Smooth muscle cell of the umbilical artery (primary cell): ENCODE measurements at places on chromosomes 16 and 17. TPM values are rescaled to one million over a fixed set of nuclear protein-coding genes. Genes with fewer than 3 reads are reported as not detected.

RAPGEFL1 gene
- 1.8 and 3.0 TPM in 2 replicates for total RNA-seq

METTL9 gene
- total RNA-seq: 177 and 203 TPM in 2 replicates

KRTAP9-8 gene
- total RNA-seq: not detected in 2 replicates

NPIPA8 gene
- 18.5 TPM in 1 of 2 replicates, not detected in the other for total RNA-seq

CD300E gene
- total RNA-seq: not detected in 2 replicates

ASPHD1 gene
- total RNA-seq: 8.0 and 12.5 TPM in 2 replicates

ELOB gene
- total RNA-seq: 124 and 257 TPM in 2 replicates

CCR7 gene
- not detected in 2 replicates for total RNA-seq

P2RX5 gene
- total RNA-seq: 2.5 and 2.7 TPM in 2 replicates

FOXF1 gene
- total RNA-seq: 4.8 and 6.4 TPM in 2 replicates

ABCC12 gene
- total RNA-seq: not detected in 2 replicates

HEATR9 gene
- total RNA-seq: not detected in 2 replicates

MYH13 gene
- under 0.01 and 0.05 TPM in 2 replicates for total RNA-seq

HOXB2 gene
- 4.5 and 7.0 TPM in 2 replicates for total RNA-seq

PRSS33 gene
- not detected in 2 replicates for total RNA-seq

CMC2 gene
- total RNA-seq: 38.1 and 44.2 TPM in 2 replicates

SECTM1 gene
- 1.2 TPM in 1 of 2 replicates, not detected in the other for total RNA-seq

ARHGAP44 gene
- 1.2 and 3.3 TPM in 2 replicates for total RNA-seq

TPSG1 gene
- not detected in 2 replicates for total RNA-seq

KDM6B gene
- total RNA-seq: 7.1 and 10.9 TPM in 2 replicates

CIBAR2 gene
- not detected in 2 replicates for total RNA-seq

CCL8 gene
- total RNA-seq: 0.89 TPM in 1 of 2 replicates, not detected in the other

OTOP2 gene
- not detected in 2 replicates for total RNA-seq

CDH1 gene
- under 0.01 and 0.28 TPM in 2 replicates for total RNA-seq

PYY gene
- 0.09 TPM in 1 of 2 replicates, not detected in the other for total RNA-seq

KRT222 gene
- not detected in 2 replicates for total RNA-seq

RNF227 gene
- total RNA-seq: 5.1 and 9.2 TPM in 2 replicates

CCL13 gene
- 0.59 TPM in 1 of 2 replicates, not detected in the other for total RNA-seq

ANKFN1 gene
- total RNA-seq: 0.14 TPM in 1 of 2 replicates, not detected in the other

C1QL1 gene
- total RNA-seq: 0.30 TPM in 1 of 2 replicates, not detected in the other

PERCC1 gene
- total RNA-seq: not detected in 2 replicates

LRRC36 gene
- total RNA-seq: not detected in 2 replicates

TBX21 gene
- total RNA-seq: not detected in 2 replicates

CSH1 gene
- total RNA-seq: not detected in 2 replicates

WFDC1 gene
- total RNA-seq: 0.05 and 12.5 TPM in 2 replicates

DBF4B gene
- 3.0 and 4.8 TPM in 2 replicates for total RNA-seq

SHMT1 gene
- 3.9 and 6.8 TPM in 2 replicates for total RNA-seq

P2RX1 gene
- 4.8 and 17.3 TPM in 2 replicates for total RNA-seq

SCIMP gene
- not detected in 2 replicates for total RNA-seq

LGALS9B gene
- total RNA-seq: not detected in 2 replicates

PPP1R27 gene
- 0.09 TPM in 1 of 2 replicates, not detected in the other for total RNA-seq
